ENCODE measurements at places on chromosomes 2 and 18.

GRCh38 chr2:208031608-208032019 lies 6.3 kb upstream of the PLEKHM3 start:
- no peak for DNase-seq

DNA sequence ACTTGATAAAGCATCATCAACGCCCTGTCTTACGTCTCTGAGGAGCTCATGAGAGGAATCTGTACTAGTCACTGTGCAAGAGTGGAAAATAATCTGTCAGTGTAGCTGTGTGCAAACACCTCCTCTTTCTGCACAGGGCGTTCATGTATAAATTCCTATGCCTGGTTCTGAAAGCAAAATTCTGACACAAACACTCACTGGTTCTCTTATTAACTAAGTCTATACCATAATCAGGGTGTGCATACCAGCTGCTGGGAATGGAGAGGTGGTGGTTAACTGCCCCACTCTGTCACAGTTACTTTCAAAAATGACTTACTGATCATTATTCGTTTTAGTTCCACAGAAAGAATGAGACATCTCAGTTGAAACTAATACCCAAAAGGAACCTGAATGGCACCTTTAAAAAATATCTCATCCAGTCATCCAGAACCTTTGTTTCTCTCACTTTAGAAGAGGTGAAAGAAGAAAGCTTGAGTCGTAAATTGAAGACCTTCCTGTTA lies 35.7 kb downstream of the STK39 start:
- no peak for DNase-seq

GRCh38 chr2:40914666-40915065 lies 462.8 kb upstream of the SLC8A1 start:
- DNase-seq: no peak

DNA sequence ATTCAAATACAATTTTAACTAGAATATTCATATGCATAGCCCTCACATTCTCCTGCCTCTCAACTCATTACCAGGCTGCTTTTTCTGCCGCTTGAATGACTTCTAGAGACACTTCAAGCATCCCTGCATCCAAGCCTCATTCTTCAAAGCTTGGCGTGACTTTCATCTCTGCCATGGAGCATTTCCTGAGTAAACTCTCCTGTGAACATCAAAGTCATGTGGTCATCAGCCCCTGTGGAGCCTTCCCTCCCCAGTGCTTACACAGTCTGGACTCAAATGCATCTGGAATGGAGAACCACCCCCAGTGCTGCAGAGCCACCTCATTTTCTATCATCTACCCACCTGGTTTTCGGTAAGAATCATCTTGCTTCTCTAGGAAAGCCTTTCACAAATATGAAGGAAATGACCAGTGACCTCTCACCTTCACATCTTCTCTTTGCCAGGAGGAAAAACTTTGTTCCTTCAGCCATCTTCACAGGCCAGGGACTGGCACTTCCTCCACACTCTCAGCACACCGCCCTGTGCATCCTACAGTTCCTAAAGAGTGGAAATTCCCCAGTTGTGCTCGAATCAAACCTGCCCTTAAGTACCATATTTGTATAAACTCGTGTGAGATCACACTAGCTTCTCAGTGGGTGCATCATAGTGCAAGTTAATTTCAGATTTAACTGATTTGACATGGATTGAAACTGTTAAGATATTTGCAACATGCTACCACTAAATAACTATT lies 116.4 kb downstream of the COL6A3 start:
- no peak for DNase-seq

DNA sequence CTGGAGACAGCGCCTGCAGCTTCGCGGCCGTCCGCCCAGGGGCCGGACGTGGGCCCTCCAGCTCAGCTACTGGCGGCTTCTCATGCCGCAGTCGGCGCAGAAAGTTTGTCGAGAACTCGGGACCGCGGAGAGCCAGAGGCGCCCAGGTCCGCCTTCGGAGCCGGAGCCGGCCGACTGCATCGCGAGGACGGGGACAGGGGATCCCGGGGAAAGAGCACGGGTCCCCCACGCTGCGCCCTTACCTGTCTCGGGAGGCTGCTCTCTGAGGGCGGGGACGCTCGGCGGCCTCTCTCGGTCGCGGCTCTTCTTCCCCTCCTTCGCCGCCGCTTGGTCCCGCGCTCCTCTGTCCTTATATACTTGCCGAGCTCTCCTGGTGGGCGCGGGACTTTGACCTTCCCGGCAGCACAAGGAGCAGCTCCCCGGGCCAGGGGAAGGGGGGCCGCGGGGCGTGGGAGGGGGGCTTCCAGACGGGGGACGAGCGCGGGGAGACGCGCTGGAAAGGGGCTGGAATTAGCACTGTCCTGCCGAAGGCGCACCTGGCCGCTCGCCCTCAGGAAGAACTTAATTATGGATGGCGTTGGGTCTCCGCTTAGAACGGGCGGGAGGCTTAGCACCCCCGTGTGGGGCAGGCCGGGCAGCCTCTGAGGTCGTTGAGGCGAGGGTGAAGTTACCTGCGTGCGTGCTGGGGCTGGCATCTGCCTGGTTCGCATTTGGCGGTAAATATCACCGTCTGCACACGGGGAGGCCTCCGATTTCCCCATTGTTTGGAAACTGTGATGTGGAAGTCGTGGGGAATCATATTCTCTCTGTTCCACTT lies at the start of gene POMC:
POMC (minus strand) TSS at position 325 of the 817 bp plus-strand sequence. CDS start 3,808 bp downstream, outside the sequence.
- DNase-seq: peak; percentile 12

DNA sequence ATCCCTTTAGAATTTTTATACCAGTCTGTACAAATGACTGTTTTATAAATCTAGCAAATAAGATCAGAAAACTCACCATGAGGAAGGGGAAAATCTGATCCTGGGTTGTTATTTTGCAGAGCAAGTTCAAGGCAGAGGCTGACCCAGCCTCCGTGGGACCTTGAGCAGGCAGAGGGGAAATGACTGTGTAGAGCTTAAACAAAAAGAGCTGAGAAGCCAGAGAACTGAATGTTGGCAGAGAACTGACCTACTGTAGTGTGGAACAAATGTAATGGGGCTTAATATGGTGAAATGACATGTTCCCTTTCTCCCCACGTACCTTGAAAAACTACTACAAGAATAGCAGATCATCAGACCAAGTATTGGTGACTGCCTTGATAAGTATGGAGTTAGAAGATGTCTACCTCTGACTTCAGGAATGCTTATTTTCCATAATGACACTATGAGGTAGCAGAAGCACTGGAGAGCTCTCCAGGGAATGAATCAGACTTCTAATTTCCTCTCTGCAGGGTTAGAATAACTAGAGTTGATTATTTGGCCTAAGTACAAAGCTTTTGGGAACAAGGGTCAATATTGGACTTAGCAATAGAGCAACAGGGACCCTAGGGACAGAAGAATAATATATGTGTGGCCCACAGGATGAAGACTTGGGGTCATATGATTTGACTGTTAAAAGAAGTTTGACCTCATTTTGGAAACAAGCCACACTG lies 304.4 kb downstream of the CCDC178 start:
- no peak for DNase-seq

DNA sequence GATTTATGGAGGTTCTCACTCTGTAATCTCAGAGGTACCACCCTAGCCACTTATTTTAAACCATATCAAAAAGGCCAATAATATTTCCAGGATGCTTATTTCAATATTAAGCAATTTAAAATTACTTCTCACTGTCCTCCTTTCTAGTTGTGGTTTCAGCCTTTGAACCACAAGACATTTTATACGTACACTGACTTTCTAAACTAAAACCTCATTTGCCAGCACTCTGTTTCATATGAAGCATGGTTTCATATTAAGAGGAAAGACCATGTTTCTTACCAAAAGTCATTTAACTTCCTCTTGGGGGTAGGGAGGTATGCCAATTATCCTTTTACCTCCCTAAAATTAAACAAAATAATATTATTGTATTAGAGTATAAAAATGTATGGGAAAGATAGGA lies 399.8 kb downstream of the CDH7 start:
- no peak for DNase-seq

- DNase-seq: peak; percentile 90
These were observed 635 bp downstream of the ERICH2 start for GRCh38 chr2:170770606-170771420.

GRCh38 chr2:180959787-180960186 lies 20.6 kb upstream of the UBE2E3 start:
- no peak for DNase-seq

DNA sequence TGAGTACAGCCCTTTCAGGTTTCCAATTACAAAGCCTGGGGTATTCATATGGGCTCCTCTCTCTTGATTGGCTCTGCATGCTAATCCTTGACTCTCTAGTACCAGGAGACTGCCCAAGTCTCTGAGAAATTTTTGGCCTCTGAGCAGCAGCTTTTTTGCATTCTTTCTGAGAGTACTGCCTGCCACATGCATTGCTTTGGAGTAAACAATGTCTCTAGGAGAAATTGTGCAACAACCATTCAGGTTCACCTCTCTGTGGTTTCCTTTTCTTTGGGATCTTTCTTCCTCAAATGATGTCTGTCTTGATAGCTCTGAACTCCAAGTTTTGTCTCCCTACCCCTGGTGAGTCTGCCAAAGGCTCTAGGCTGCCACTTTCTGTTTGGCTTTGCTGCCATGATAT lies 115.8 kb upstream of the SETBP1 start:
- DNase-seq: no peak

DNA sequence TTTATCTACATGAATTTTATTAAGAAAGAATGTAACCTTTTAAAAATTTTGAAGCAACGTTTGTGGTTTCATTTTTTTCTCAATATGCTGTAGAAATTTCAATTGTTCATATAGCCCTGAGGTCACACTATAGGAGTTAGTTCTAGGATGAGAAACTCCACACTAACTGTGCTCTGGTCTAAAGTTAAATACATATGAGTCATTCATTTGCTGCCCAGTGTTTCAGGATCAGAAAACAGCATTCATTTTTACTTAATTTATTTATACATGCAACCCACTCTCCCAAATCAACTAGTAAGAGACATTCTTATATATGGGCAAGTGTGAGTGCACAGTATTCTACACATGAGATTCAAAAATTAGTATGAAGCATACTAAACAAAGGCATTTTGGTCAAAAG lies 137.9 kb downstream of the DOCK10 start:
- no peak for DNase-seq

- DNase-seq: no peak
These were observed 45.3 kb downstream of the ADAM23 start for GRCh38 chr2:206488623-206489022.

- DNase-seq: no peak
These were observed 56.8 kb downstream of the ATOH8 start for GRCh38 chr2:85810371-85811179.

- DNase-seq: peak; percentile 3
These were observed 57.9 kb downstream of the HDLBP start for GRCh38 chr2:241257419-241258032.

DNA sequence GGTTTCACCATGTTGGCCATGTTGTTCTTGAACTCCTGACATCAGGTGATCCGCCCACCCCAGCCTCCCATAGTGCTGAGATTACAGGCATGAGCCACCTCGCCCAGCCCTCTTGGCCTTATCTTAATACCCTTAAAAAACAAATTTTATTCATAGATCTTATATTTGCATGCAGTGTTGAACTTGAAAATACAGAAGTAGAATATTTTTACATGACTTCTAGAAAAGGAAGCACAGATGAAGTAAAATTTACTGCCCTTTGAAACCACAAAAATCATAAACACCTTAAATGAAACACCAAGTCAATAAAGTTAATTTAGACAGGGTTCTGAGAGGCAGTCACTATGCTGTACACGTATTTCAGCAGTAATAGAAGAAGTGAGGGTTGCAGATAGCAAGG lies 145.7 kb downstream of the CERS6 start:
- DNase-seq: no peak

- no peak for DNase-seq
These were observed 38.6 kb downstream of the ACOXL start for GRCh38 chr2:110770959-110771431.

DNA sequence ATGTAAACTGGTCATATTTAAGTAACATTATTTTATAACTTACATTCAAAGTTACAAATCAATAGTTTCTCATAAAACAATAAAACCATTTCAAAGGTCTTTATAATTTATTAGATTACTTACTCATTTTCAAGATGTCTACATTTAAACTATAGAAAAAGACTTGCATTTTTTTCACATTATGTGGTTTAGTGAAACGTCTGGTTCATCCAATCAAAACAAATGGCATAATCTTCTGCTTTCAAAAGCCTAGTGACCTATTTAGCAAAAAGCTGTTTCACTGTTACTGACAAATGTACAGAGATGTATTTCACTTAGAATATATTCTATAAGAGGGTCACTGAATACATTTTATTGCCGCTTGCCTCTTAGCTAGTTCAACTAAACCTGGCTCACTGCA lies 49.3 kb upstream of the MCM6 start:
- DNase-seq: no peak

DNA sequence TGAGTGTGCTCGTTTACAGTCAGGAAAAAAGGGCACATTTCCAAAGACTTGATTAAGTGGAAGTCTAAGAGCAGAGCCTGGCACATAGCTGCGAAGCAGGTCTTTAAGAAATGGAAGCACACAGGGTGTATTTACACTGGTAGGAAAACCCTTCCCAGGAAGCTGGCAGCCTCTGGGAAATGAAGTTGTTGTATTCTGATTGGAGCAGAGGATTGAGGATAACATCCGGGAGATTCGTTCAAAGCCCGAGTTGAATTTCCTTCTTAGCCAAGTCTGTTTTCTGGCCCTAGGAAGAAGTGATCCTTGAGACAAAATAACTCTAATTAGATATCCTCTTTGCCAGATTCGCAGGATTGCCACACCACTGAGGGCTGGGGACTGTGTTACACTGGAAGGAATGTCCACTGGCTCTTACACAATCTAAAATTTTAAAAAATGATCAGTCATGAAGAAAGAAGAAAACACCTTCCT lies 75.9 kb downstream of the ITGB1BP1 start:
- DNase-seq: no peak

DNA sequence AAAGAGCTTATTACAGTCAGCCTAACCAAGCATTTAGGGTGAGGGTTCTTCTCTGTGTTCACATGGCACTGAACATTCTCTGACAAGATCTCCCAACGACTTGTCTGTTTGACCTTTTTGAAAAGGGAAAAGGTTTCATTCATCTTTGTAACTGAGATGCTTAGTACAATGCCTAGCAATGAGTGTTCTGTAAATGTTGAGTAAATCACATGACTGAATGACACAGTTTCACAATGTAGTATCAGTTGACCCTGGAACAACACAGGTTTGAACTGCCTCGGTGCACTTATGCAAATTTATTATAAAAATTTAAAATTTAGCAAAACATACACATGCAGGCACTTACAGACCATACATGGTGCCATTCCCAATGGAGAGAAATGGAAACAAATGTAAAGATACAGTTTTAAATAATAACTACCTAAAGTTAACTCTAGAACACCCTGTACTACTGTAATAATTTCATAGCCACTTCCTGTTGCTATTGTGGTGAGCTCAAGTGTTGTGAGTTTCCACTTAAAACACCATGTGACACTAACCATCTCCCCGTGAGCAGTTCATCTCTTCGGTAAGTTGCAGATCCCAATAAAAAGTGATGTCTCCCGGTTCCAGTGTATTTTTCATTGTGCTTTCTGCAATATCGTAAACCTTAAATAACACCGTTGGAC lies 34.1 kb upstream of the VWC2L start:
- DNase-seq: no peak

- no peak for DNase-seq
These were observed 157.8 kb downstream of the COPS8 start for GRCh38 chr2:237243487-237243886.

GRCh38 chr2:198756166-198756565 lies 701.6 kb downstream of the SATB2 start:
- no peak for DNase-seq

Data from pancreas (tissue), 10 donors.